ENCODE measurements at places on chromosomes 6 and 20. TPM values are rescaled to one million over a fixed set of nuclear protein-coding genes. Genes with fewer than 3 reads are reported as not detected.

Gene PKIB
- 3.1 TPM for total RNA-seq

- no peak for DNase-seq
These were observed 100.6 kb downstream of the MAP3K4 start for GRCh38 chr6:161091972-161092701.

DNA sequence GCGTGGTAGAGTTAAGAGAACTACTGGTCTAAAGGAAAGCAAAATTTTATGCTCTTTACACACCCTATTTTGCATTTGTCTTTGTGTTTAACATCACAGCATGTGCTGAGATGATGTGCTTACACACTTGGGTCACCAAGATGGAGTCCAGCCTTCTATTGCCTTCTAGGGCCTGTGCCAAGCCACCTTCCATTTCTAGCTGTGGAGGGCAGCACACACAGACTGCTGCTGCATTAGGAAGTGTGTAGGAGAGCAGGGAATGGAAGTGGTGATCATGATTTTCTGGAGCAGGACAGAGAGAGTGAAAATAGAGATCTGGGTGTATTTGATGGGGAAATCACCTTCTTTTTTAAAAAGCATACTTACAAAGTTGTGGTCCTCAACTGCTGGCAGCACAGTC is 191.6 kb downstream of the SOX4 start:
- no peak for DNase-seq

DNA sequence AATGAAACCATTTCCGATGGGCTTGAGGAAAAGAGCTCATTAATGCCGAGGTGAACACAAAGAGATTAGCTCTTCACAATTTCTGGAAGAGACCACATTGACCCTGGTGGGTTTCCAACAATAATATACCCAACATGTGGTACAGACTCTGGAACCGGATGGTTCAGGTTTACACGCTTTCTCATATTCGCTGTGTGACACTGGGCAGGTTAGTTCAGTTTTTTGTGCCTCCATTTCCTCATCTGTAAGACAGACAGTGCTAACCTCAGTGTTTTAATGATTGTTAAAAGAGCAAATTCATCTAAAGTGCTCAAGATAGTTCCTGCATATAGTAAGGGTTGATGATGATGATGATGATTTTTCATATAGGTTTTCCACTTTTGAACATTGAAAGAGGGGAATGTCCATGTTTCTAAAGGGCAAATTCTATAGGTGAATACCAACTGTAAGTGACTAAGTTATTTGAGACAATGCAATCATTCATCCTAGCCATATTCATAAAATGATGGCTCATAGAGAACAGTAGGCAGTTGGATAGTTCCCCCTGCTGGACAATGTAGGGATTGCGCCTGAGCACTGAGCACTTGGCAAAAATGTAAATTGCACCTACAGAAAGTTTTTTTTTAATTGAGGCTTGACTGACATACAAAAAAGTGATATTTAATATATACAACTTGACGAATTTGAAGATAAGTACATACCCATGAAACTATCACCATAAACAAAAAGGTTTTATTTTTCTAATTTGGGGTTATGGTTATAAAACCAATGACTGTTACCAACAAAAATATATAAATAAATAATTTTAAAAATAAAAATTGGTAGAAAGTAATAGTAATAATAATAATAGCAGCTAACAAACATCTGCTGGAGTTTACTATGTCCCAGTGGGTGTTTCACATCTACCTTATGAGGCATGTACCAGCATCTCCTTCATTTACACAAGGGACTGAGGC is 2.1 kb upstream of the PERP start:
- peak; percentile 89 for DNase-seq

GRCh38 chr6:56486681-56487080 is 156.0 kb downstream of the DST start:
- DNase-seq = no peak
